ENCODE measurements at places on chromosomes 1 and 21. TPM values are rescaled to one million over a fixed set of nuclear protein-coding genes. Genes with fewer than 3 reads are reported as not detected.

- no peak for DNase-seq
These were observed 27.0 kb upstream of the TTLL7 start for GRCh38 chr1:84025966-84026365.

Gene AADACL3
- not detected for total RNA-seq

- no peak for DNase-seq
These were observed 1760.3 kb downstream of the NCAM2 start for GRCh38 chr21:22758478-22758877.

- no peak for DNase-seq
These were observed 233.0 kb upstream of the CACYBP start for GRCh38 chr1:174766727-174767126.

- DNase-seq, result peak; percentile 69
These were observed 35.8 kb downstream of the SLC2A1 start for GRCh38 chr1:42922687-42923366.

- DNase-seq, result peak; percentile 46
These were observed 586.5 kb downstream of the NEGR1 start for GRCh38 chr1:71695821-71696220.
